ENCODE measurements at places on chromosomes 2 and 18.

- no peak for DNase-seq
Measured at GRCh38 chr2:150309311-150310080, 178.0 kb downstream of the RND3 start.

DNA sequence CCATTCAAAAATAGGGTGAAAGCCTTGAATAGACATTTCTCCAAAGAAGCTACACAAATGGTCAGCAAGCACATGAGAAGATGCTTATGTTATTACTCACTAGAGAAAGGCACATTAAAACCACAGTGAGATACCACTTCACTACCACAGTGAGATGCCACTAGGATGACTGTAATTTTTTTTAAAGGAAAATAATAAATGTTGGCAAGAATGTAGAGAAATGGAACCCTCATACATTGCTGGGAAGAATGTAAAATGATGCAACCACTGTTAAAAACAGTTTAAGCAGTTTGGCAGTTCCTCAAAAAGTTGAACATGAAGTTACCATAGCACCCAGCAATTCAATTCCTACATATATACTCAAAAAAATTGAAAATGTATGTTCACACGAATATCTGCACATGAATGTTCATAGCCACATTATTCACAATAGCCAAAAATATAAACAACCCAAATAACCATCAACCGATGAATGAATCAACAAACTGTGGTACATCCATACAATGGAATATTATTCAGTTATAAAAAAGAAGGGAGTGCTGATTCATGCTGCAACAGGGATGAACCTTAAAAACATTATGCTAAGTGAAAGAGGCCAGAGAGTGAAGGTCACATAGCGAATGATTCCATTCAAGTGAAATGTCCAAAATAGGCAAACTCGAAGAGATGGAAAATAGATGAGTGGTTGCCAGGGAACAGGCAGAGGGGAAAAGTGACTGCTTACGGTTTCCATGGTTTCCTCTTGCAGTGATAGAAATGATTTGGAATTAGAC is 156.2 kb upstream of the NDUFV2 start:
- peak; percentile 94 for DNase-seq

DNA sequence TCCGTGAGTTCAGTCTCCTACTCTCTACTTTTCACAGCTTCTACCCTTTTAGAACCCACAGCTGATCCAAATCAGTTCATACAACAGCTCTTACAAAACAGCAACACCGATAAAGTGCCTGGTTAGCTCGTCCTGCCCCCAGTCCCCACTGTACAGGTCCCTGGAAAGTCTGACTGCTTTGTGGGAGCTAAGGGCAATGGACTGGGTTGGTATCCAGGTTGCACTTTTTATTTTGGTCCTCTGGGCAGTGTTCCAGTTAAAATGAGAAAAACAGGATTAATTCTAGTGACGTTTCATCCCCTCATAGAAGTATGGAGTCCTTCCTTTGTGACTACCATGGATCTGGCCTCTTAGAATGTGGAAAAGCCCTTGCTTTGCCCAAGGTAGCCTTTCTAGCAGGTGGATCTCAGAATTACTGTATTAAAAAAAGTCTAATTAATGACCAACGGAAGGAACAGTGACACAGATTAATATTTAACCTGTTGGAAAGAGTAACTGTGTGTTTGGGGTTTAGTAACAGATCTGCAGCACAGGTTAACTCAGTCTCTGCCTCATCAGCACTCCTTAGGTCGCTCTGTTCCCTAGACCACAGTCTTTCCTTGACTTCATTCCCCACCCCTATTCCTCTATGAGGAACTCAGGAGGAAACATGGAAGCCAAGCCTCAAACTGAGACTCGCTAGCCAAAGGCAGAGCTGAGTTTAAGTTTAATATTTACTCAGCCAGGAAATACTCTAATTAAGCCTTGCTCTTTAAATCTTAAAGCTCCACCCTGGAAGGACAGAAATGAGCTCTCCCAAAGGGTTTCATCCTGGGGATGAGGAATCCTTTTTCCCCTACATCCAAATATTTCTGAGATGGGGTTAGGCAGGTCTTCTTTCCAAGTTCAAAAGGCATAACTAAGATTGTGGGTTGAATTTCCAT is 52.8 kb upstream of the ITGA6 start:
- DNase-seq, result no peak

GRCh38 chr2:15702452-15702851 is 110.8 kb downstream of the DDX1 start:
- DNase-seq, result no peak

DNA sequence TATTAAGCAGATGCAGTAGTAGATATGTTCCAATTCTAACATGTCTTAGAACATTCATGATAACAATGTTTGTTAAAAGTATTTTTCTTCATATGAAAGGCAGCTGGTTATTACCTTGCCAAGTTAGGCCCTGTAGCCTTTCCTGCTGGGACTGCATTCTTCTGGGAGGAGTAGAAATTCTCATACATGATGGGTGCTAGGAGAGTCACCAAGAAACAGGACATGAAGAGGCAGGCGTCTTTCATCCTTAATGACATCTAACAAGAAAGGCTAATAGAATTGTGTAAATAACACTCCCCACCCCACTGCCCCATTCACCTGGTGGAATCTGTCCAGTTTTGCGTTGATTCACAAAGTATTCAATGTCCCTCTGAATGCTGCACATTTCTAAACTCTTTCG is 24.7 kb upstream of the EPG5 start:
- no peak for DNase-seq

GRCh38 chr2:104340879-104341828 is 512.8 kb upstream of the POU3F3 start:
- no peak for DNase-seq
